CD8-positive, alpha-beta memory T cell (primary cell): ENCODE measurements at places on chromosomes 5 and 9. TPM values are rescaled to one million over a fixed set of nuclear protein-coding genes. Genes with fewer than 3 reads are reported as not detected.

The FOXD4 gene
- total RNA-seq: 0.20 TPM

The MSX2 gene
- total RNA-seq: not detected

The SPATA31E1 gene
- total RNA-seq: not detected

The SLC27A6 gene
- not detected for total RNA-seq

The ZDHHC11B gene
- total RNA-seq: 0.55 TPM

The DAB2 gene
- 2.0 TPM for total RNA-seq

DNA sequence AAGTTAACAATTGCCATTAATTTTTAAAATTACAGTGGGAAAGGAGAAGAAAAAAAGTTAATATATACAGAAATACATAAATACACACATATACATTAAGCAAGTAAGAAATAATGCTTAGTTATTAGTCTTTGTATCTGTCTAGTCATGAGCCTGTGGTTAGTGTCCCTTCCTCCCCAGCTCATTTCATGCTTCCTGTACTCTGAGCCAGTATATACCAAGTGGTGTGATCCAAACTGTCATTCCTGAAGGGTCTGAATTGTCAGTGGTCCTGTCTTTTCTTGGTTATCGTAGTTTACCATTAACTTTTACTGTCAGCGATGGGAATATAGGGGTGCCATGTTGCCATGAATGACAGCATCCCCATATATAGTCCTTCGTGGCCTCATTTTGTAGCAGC, 24.2 kb upstream of the STOM start:
- H3K36me3 ChIP-seq: no peaks in the 10 kb centered on the region
- no peaks in the 10 kb centered on the region for H3K27me3 ChIP-seq
- no peak overlapping the region for H3K27ac ChIP-seq

DNA sequence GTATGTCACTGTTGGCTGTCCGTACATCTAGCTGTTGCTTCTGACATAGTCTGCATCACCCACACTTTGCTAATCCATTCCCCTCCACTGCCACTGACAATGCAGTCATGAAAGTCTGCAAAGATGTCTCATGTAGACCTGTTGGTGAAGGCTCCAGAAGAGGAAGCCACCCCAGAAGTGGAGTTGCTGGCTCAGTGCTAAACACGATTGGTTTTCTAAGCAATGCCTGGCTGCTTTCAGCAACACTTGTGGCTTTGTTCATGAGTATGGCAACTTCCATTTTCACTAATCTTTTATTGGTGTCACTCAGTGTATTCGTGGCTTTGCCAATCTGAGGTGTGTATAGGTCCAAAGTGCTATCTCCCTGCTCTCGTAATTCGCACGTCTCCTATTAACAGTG, 288.1 kb downstream of the GADD45G start:
- no peaks in the 10 kb centered on the region for H3K4me1 ChIP-seq
- H3K4me3 ChIP-seq: no peak overlapping the region
- H3K27me3 ChIP-seq: no peaks in the 10 kb centered on the region
- DNase-seq: no peak
- H3K36me3 ChIP-seq: no peaks in the 10 kb centered on the region
- no peak overlapping the region for H3K27ac ChIP-seq

GRCh38 chr9:136697146-136697820, 10.0 kb upstream of the AGPAT2 start:
- no peak overlapping the region for H3K4me3 ChIP-seq
- H3K27me3 ChIP-seq: no peaks in the 10 kb centered on the region
- no peak for DNase-seq
- H3K4me1 ChIP-seq: peaks cover 14% of the 10 kb centered on the region
- no peaks in the 10 kb centered on the region for H3K36me3 ChIP-seq
- H3K27ac ChIP-seq: no peak overlapping the region

DNA sequence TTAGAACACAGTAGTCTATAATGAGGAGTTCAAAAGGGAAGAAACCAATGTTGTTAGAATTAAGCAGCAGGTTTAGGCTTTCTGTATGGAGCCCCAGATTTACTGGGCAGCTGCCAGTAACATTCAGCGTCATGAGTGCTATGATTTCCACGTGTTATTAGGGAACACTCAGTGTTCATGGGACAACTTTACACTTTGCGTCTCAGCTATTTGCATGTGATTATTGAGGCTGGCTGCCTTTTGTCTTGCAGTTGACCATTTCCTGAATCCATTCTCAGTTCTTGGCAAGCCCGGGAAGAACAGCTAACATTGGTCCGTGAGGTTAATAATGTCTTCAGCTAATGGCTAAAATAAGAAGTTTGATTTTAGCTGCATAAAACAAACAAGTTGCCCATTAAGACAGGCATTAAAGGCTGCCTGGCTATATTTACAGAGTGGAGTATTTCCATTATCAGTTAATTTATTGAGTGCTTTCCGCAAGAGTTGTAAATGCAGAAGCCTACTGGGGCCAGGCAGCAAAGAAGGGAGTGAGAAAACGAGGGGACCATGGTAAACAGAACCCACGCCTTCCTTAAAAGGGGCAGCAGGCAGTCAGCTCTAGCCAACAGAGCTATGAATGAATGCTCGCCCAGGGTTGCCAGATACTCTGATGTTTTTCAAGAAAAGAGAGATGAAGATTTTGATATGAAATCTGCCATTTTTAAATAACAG, 120.9 kb downstream of the PIP5K1B start:
- no peaks in the 10 kb centered on the region for H3K4me1 ChIP-seq
- no peak for DNase-seq
- H3K36me3 ChIP-seq: no peaks in the 10 kb centered on the region
- H3K27me3 ChIP-seq: no peaks in the 10 kb centered on the region
- no peak overlapping the region for H3K27ac ChIP-seq
- no peak overlapping the region for H3K4me3 ChIP-seq

DNA sequence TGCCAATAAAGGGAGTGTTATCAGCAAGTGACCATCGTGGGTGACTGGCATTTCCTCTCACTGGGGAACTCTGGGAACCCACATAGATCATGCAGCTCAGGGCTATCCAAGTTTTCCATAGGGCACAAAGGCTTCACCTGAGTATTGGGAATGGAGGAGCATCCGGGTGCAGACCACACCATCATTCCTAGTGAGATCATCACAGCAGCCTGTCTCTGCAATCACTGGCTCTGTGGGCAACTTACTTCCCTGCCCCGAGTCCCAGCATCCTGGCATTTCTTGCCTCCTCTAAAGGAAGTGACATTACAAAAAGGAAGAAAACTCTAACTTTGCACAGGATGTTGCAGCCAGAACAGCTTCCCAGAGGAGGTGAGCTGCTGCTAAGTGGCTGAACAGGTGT, 80.6 kb upstream of the SHB start:
- no peaks in the 10 kb centered on the region for H3K27me3 ChIP-seq
- H3K27ac ChIP-seq: no peak overlapping the region
- DNase-seq: no peak
- no peaks in the 10 kb centered on the region for H3K4me1 ChIP-seq
- H3K36me3 ChIP-seq: no peaks in the 10 kb centered on the region

DNA sequence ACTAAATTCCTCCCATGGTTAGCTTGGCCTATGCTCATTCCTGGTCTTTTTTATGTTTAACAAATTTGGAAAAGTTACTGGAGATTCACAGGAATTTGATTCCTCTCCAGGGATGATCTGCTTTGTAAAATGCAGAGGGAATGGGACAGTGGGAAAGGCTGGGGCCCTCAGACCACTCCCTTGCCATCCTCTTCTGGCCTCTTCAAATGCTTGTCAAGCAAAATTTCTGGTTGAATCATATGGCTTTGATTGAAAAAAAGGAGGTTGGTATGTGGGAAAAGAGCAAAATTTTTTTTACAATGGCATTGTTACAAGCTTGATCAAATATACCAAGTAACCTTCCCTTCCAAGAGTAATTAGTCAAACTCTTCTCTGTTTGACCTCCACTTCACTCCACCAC, 225.1 kb downstream of the PIK3R1 start:
- H3K27ac ChIP-seq: no peak overlapping the region
- H3K4me1 ChIP-seq: peaks cover 12% of the 10 kb centered on the region
- no peak for DNase-seq
- H3K36me3 ChIP-seq: no peaks in the 10 kb centered on the region
- no peaks in the 10 kb centered on the region for H3K27me3 ChIP-seq

DNA sequence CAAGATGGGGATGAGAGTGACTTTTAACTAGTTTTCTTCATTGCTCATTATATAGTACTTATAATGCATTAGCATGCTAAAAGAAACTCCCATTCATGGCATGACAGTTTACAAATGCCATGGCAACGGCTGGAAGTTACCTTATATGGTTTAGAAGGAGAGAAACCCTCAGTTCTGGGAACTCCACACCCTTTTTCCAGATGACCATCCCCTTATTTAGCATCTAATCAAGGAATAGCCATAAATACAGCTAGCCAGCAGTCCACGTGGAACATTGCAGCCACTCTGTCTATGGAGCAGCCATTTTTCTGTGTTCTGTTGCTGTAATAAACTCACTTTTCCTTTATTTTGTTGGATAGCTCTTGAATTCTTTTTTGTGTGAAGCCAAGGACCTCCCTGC, 1137.8 kb downstream of the CDH18 start:
- no peaks in the 10 kb centered on the region for H3K4me1 ChIP-seq
- no peak overlapping the region for H3K4me3 ChIP-seq
- H3K36me3 ChIP-seq: no peaks in the 10 kb centered on the region
- no peaks in the 10 kb centered on the region for H3K27me3 ChIP-seq

DNA sequence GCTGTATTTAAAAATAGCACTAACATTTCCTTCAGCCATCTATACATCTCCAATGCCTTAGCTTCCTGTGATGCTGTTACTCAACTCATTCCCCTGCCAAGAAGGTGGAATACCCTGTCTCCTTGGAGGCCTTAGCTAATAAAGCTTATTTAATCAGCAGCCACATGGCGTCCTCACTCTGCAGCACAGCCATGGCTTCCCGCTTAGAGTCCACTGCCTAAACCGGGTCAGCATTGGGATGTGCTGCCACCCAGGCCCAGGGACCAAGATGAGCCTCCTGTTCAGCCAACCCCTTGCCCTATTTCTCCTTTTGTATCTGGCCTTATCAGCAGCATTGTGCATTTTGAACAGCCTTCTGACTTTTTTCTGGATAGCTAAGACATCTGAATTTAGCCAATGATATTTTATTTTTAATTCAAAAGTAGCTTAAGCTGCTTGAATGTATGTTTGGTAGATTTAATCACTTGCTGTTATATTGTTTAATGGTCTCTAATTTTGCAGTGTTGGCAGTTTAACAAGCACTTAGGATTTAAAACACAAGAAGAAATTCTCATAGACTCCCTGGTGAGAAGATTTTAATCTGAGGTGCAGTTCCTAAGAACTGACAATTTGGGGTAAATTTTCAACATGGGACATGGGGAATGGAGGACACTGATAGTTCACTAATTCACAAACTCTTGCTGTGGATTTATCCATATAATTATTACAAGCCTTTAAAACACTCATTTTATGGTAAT, 113.0 kb downstream of the RPS23 start:
- no peak overlapping the region for H3K4me3 ChIP-seq
- no peaks in the 10 kb centered on the region for H3K4me1 ChIP-seq
- H3K27ac ChIP-seq: no peak overlapping the region
- no peak for DNase-seq
- H3K36me3 ChIP-seq: no peaks in the 10 kb centered on the region

- no peak for DNase-seq
- H3K27ac ChIP-seq: no peak overlapping the region
- H3K27me3 ChIP-seq: no peaks in the 10 kb centered on the region
- H3K4me1 ChIP-seq: no peaks in the 10 kb centered on the region
- no peaks in the 10 kb centered on the region for H3K36me3 ChIP-seq
These were observed 27.5 kb upstream of the EFNA5 start for GRCh38 chr5:107698286-107698685.

- no peak overlapping the region for H3K27ac ChIP-seq
- H3K4me1 ChIP-seq: no peaks in the 10 kb centered on the region
- no peak overlapping the region for H3K4me3 ChIP-seq
- H3K27me3 ChIP-seq: no peaks in the 10 kb centered on the region
These were observed 62.8 kb downstream of the SV2C start for GRCh38 chr5:76145945-76146344.

GRCh38 chr5:2840372-2840915, 89.0 kb upstream of the IRX2 start:
- H3K36me3 ChIP-seq: no peaks in the 10 kb centered on the region
- H3K4me3 ChIP-seq: no peak overlapping the region
- DNase-seq: no peak
- H3K27me3 ChIP-seq: no peaks in the 10 kb centered on the region
- H3K4me1 ChIP-seq: no peaks in the 10 kb centered on the region

GRCh38 chr5:168120401-168121137, 170.9 kb upstream of the WWC1 start:
- no peak overlapping the region for H3K27ac ChIP-seq
- H3K27me3 ChIP-seq: no peaks in the 10 kb centered on the region
- no peak overlapping the region for H3K4me3 ChIP-seq
- H3K4me1 ChIP-seq: no peaks in the 10 kb centered on the region

DNA sequence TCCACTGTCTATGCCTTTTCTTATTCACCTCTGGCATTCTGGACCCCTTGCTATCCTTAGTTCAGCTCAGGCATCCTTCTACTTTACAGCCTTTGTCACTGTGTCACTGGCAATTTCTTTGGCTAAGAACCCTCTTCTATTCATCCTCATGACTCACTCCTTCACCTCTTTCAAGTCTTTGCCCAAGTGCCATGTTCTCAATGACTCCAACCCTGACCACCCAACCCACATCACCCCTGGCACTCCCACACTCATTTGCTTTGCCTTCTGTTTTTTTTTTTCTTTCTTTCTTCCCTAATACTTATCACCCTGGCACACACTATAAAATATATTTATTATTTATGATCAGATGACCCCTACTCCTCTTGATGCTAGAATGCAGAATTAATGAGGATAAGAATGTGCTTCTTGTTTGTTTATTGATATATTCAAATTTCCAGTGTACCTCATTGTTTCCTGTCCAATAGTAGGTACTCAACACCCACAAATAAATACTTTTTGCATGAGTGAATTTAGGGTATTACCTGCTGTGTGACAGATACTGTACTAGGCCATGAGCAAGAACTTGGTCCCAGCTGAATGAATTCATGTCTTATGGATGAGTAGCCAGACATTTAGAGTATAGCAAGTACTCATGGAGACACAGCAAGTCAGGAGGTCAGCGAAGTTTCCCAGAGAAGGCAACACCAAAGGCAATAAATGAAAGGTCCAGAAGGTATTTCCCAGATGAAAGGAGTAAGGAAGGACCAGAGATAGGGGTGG, 236.1 kb downstream of the PAPPA start:
- H3K27me3 ChIP-seq: no peaks in the 10 kb centered on the region
- H3K36me3 ChIP-seq: no peaks in the 10 kb centered on the region
- H3K4me3 ChIP-seq: no peak overlapping the region
- no peak overlapping the region for H3K27ac ChIP-seq
- DNase-seq: no peak
